Activated gamma-delta T cell (primary cell): ENCODE measurements at places on chromosomes 4 and X.

DNA sequence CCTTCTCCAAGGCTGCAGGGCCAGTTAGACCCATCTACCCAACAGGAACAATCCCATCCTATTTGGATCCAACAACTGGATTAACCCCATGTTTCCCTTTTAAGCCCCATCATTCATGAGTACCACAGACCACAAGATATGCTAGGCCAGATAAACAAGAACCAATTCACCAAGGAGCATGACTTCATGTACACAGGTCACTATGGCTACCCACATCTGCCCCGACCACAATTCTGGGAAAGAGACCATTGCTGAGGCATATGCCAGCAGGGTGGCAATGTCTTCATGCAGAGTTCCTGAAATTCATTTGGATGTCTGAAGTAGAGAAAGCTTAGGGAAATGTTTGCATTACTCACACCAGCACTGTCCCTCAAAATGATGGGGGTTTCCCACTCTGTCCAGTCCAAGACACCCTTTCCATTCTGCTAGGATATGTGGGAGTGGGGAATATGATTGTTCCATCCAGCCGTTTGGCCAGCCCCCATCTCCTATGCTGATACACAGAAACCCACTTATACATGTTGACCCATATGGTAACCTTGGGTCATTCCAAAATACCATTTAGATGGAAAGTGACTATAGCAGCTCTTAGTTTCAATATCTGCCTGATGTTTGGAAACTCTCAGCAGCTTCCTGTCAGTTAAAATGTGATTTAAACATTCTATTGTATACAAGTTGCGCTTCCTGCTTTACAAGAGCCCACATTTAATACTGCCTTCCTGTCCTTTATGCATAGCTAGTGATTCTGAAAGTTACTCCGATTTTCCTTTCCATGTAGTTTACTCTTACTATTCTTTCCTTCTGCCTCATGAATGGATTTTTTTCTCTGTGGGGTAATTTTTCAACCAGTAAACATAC is 129.0 kb downstream of the AMMECR1 start:
- DNase-seq = no peak

DNA sequence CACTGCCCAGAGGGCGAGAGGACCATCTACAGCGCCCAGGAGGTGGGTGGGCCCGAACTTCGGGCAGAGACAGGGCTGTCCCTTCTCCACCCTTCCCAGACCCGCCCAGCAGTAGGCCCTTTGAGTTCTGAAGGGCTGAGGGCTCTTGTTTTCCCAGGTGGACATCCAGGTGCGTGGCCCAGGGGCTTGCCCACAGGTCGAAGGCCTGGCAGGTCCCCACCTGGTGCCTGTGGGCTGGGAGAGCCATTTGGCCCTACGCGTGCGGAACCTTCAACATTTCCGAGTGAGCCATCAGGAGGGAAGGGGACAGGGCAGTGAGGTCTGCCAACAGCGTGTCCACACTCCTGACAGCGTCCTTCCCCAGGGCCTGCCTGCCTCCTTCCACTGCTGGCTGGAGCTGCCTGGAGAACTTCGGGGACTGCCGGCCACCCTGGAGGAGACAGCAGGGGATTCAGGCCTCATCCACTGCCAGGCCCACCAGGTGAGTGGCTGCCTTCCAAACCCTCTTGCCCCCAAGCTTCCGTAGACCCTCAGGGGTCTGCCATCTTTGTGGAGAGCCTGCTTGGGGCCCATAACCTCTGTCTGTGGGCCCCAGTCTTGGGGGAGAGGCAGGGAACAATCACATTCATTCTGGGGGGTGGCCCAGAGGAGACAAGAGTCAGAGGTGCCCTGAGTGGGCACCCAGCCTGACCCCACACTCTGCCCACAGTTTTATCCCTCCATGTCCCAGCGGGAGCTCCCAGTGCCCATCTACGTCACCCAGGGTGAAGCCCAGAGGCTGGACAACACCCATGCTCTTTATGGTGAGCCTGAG is 6.8 kb downstream of the PLXNB3 start:
- DNase-seq = no peak

- no peak for DNase-seq
Observed at GRCh38 chr4:154559141-154559493, 3.7 kb upstream of the FGB start.

- no peak for DNase-seq
Observed at GRCh38 chr4:157052429-157053040, 23.4 kb upstream of the GLRB start.

GRCh38 chr4:149291463-149291862 is 524.2 kb downstream of the IQCM start:
- DNase-seq = no peak

- no peak for DNase-seq
Observed at GRCh38 chr4:173288698-173289352, 45.3 kb downstream of the HMGB2 start.

GRCh38 chr4:72875545-72875944 is 194.0 kb downstream of the COX18 start:
- DNase-seq = no peak

DNA sequence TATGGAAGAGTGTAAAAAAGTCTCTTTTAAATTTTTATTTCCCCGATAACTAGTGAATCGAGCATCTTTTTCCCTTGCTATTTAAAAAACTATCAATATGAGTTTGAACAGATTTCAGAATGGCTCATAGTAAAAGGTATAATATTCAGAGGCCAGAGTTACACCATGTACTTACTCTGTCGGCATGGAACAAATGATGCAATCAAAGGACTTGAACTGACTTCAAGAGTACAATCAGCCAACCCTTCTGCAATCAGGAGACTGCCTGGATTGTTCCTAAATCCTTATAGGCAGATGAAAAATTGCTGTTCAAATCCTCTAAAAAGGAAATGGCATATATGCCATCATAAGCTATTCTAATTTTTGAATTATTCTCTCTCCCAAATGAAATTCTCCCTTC is 273.3 kb downstream of the SH2D1A start:
- DNase-seq = no peak

DNA sequence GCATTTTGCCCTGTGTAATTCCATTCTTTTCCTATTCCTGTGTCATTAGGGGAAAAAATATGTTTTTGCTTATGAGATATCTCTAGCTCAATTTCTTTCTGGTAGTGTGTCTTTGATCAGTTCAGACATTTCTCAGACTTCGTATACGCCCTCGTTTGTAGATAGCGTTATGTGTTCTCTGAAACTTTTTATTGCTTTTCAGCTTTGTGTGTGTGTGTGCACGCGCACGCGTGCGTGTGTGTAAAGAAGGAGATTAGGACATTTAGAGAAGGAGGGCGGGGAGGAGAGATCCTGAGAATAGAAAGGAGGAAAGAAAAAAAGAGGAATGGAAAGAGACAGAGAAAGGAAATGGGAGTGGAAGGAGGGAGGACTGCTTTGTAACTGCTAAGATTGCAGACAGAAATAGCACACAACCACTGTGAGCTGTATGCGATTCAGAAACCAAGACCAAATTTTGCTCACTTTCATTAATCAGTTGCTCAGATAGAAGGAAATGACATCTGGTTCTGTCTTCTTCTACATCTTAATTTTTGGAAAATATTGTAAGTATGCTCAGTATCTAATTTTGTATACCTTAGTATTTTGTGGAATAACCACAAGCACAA is at the start of gene RXFP1:
TSS of gene RXFP1 (plus strand) at position 399 of the 605 bp plus-strand sequence. CDS start at position 494, 95 bp downstream.
- no peak for DNase-seq

DNA sequence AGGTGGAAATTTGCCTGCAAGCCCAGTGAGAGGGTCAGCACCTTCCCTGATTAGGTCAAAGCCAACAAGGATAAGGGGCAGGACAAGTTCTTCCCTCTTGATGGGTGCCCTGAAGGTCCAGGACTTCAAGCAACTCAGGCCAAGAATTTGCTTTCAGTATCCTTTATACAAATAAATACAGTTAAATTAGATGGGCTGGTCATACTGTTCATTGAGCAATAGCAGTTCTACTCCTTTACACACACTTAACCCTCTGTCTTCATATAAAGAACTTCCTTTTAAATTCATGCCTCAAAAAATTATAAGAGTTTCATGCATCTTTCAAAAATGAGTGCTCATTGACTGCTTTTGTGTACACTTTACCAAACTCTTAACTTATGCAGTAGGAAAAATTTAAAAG is 392.0 kb downstream of the SPRY1 start:
- no peak for DNase-seq
